D721Med (cell line): ENCODE measurements at places on chromosomes 6 and 20.

DNA sequence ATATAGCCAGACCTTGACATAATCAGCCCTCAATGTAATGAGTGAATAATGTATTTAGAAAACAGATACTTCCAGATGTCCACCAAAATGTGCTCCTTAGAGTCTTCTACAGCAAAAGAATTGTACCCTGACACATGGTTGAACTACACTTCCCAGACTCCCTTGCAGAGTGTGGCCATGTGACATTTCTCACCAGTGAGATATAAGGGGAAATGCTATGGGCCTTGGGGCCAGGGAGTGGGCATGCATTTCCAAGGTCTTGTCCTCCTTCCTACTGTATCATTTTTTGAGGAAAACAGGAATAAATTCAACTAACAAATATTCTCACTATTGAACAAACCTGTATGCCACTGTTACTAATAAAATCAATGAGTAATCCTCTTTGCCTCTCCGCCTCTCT lies 211.4 kb upstream of the SMLR1 start:
- DNase-seq = no peak

- DNase-seq = no peak
Measured at GRCh38 chr20:25553819-25554296, 31.5 kb downstream of the NINL start.

- DNase-seq = no peak
Measured at GRCh38 chr20:59573837-59574236, 30.5 kb upstream of the PHACTR3 start.

- no peak for DNase-seq
Measured at GRCh38 chr6:127201321-127201720, 65.3 kb upstream of the RNF146 start.

DNA sequence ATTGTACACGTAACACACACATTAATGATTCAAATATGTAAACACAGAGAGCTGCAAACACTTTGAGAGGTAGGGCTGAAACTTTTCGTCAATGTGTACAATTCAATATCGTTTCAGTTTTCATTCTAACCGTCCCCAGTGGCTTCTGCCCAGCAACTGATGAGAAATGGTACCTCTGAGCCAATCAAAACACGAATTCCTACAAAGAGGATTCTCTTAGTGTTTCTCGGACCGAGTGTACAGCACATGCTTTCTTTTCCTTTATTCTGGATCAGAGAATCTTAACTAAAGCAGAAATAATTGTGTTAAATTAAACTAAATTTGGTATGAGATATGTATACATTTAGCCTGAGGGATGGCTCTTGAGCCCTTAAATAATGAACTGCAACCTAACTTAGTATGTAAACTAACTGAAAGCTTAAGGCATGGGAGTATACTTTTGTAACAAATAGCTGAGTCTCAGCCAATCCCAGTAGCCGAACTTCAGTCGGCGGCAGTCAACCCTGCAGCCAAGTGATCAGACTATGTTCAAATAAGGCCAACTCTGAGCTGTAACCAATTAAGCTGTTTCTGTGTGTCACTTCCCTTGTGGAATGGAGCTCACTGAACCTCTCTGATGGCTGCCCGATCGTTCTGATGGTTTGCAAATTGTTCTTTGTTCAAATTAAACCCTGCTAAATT lies 16.1 kb downstream of the BTN2A1 start:
- peak; percentile 39 for DNase-seq

GRCh38 chr20:22924949-22925612 lies 110.0 kb upstream of the SSTR4 start:
- no peak for DNase-seq

DNA sequence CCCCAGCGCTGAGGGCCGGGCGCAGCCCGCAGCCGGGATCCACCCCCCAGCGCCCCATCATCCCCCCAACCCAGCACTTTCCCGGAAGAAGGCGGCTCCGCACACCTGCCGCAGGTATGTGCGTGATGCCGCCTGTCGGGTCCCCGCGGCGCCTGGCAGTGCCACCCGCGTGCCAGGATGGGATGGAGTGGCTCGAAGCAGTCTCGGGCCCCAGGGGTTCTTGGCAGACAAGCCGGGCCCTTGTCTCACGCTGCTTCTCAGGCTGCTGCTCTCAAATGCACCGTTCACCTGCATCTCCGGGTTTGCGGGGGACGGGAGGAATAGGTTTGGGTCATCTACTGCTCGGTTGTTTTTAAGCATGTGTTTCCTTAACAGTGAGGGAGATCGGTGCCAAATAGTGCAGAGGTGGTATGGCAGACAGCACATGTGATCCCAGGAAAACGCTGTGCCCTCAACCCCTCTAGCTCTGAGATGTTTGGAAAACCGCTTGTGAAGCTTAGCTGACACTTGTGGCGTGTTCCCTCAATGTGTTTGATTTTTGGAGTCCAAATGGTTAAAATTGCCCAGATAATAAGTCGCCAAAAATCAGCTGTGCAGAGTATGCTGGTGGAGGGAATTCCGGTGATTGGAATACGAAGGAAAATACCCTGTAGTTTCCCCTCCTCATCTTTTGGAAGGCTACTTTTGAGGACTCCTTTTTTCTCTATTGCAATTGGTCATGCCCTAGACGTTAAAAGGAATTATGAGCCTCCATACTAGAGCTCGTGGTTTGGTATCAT lies 926 bp downstream of the MYLIP start:
- no peak for DNase-seq
